ENCODE measurements at places on chromosomes 12 and 14.

DNA sequence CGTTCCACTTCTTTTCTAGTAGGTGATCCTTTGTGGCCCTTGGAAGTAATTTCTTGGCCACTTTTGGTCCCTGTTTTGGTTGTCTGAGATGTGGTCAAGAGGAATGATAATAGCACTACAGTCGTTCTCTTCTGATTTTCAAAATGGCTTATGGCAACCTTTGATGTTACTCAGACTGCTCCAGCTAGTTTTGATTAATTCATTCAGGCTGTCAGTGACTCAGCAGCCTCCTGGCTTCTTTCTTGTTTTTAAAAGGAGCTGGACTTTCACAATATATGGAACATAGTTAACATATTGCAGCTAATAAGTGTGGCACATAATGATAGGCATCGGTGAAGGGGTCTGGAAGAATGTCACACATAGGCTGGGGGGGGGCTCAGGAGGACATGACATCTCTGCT lies 47.3 kb downstream of the WDR20 start:
- no peak for DNase-seq

GRCh38 chr14:100375266-100375962 lies 52.3 kb downstream of the SLC25A47 start:
- DNase-seq = no peak

- peak; percentile 58 for DNase-seq
Observed at GRCh38 chr12:67647799-67648520, 585 bp upstream of the DYRK2 start.

- DNase-seq = no peak
Observed at GRCh38 chr14:42572032-42572431, 965.4 kb downstream of the LRFN5 start.

DNA sequence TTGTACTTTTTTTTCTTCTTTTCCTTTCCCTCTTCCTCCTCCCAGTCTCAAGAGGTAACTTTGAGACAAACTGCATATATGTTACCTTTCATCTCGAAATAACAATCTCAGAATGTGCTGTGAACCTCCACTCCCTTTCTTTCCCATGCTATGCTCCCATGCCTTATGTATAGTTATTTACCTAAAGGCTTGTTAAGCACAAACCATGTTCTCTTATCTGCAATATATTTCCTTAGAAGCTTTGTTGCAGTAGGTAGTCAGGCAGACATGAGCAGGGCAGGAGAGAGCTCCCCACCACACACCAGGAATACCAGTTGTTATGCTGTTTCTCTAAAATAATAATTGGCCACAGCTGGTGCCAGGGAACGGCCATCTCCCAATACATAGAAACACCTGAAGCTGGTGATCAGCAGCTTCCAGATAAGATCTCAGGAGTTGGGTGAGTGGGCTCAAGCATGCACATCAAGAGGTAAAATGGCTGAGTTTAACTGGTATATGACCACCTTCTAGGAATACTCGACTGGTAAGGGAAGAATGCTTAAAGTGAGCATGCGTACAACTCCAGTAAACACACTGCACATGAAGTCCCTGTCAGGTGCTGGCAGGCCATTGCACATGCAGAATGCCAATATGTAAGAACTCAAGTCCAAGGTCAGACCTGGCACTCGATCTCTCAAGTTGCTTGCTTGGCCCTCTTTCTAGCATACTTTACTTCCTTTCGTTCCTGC lies 14.8 kb upstream of the DHRS2 start:
- DNase-seq = no peak

- DNase-seq = no peak
Observed at GRCh38 chr12:28683366-28683765, 465.7 kb upstream of the FAR2 start.

DNA sequence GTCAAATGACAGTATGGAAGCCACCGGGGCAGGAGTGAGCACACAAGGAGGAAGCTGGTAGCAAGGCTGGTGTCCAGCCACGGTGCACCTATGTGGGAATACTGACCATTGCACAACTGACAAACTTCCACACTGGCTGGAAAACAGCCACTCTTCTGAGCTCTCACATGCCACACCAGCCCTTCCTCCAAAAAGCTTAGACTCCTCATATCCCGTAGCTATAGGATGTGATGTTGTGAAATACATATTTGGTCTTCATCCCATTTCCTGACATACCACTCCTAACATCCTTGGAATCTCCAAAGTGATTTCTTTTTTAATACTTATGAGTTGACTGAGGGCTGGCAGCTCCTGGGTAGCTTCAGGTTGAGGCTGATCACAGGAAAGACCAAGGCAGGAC lies 103.6 kb downstream of the NTF3 start:
- no peak for DNase-seq

GRCh38 chr12:116015525-116015924 lies 262.0 kb downstream of the MED13L start:
- peak; percentile 57 for DNase-seq

DNA sequence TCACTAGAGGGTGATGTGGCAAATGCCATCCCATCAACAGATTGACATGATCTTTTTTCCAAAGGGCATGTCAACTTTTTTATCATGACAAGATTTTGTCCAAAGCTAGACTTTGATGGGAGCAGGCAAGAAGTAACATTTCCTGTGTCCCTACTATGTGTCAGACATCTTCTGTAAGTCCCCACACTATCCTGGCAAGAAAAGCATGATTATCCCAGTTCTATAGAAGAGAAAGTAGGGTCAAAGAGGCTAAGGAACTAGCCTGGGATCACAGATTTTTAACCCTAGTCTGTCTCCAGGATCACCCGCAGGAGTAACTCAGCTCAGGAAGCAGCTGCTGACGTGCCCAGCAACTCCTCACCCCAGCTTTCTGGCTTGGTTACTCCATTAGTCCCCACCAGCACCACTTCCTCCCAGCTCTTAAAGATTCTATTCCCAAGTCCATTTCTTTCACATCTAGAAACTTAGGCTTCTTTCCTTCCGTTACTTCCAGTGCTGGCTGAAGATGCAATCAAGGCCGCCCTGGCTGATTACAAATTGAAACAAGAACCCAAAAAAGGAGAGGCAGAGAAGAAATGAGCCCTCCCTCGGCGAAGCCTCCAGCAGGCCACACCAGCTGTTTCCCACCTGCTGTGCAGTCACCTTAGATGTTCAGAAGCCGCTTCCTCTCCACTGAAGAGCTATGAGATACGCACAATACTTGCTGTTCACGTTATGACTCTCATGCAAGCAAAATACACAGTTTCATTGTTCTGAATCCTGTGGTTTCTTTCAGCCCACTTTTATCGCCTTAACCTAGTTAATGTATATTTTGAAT lies 6.2 kb downstream of the ISCU start:
- DNase-seq = no peak

DNA sequence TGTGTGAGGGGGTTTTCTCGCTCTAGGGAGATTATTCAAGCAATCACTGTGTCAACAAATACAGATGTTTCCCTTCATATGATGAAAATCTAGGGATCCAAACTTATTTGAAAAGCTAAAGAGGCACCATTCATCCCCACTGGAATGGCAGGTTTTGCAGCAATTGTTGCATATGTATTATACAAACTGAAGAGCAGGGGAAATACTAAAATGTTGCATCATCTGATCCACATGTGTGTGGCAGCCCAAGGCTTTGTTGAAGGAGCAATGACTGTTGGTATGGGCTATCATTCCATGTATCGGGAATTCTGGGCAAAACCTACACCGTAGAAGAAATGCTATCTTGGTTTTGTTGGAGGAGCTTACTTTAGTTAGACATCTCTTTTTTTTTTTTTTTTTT lies 4.1 kb upstream of the PRPF40B start:
- no peak for DNase-seq

DNA sequence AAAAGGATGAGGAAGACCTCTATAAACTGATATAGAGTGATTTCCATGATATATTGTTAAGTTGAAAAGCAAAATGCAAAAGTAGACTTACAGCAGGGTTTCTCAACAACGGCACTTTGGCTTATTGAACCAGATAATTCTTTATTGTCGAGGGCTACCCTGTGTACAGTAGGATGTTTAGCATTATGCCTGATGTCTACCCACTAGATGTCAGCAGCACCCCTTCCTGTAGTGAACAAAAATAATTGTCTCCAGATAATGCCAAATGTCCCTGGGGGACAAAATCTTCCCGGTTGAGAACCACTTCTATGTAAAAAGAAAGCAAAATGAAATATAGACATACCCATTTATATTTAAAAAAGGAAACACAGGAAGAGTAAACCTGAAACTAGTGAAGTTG lies 32.4 kb downstream of the ABCD2 start:
- DNase-seq = no peak

- DNase-seq = no peak
Observed at GRCh38 chr12:116267948-116268347, 9.5 kb downstream of the MED13L start.

GRCh38 chr12:39277416-39277815 lies 165.5 kb downstream of the KIF21A start:
- DNase-seq = no peak

- peak; percentile 96 for DNase-seq
Observed at GRCh38 chr12:58888131-58888783, 32.0 kb downstream of the LRIG3 start.

DNA sequence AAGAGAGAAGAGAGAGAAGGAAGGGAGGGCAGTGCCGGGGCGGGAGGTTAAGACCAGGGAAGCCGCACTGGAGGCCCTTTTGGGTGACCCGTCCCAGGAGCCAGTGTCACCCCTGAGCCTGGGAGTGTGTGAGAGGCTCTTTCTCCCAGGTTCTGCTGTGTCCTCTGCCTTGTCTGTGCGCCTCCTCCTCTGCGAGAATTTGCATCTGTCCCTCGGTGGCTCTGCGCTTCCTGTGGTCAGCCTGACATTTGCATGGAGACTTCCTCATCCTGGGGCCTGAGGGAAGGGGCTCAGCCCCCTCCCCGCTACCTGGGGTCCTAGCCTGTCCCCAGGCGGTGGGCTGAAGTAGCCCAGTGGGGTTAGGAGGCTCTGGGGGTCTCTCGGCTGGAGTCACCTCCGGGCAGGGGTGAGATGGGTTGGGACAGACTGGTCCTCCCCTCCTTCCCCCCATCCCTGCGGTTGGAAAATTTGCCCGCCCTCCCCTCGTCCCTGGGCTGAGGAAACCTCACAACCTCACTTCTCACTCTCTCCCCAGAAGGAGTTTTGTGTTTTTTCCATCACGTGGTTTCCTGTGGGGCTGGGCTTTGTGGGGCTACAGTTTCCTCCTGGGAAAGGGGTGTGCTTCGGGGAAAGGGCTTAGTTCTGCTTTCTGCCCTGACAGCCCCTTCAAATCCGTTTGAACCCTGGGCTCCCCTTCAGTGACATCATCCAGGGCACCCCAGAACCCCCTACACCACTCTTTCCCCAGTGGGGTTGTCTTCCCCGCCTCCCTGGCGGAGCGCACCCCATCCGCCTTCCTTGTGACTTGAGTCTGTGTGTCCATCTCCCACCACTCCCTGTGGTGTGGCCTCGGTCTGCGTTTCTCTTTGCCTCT lies 2.5 kb downstream of the PTPN6 start:
- DNase-seq = no peak

GRCh38 chr12:52090291-52090690 lies 10.8 kb downstream of the SMIM41 start:
- DNase-seq = no peak

DNA sequence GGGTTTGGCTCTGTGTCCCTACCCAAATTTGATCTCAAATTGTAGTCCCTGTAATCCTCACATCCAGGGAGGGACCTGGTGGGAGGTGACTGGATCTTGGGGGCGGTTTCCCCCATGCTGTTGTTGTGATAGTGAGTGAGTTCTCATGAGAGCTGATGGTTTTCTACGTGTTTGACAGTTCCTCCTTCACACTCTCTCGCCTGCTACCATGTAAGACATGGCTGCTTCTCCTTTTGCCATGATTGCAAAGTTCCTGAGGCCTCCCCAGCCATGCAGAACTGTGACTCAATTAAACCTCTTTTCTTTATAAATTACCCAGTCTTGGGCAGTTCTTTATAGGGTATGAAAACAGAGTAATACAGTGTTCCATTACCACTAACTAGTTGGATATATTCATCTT lies 10.3 kb upstream of the LRRC23 start:
- no peak for DNase-seq

DNA sequence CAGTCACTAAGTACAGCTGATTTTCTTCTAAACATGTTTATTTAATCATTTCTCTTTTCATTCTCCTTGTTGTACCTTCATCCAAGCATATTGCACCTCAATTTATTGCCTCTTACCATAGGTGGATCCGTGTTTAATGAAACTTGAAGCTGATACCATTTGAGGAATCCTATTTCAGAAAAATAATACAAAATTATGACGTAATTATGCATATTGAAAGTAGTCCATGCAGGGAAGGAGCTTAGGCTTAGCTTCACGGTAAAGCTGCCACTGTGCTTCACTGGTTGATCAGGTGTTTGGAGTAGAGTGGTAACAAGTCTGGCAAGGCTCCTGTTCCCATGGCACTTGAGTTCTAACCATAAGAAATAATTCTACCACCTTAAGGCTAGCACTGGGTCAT lies 61.0 kb upstream of the CLEC14A start:
- DNase-seq = no peak

DNA sequence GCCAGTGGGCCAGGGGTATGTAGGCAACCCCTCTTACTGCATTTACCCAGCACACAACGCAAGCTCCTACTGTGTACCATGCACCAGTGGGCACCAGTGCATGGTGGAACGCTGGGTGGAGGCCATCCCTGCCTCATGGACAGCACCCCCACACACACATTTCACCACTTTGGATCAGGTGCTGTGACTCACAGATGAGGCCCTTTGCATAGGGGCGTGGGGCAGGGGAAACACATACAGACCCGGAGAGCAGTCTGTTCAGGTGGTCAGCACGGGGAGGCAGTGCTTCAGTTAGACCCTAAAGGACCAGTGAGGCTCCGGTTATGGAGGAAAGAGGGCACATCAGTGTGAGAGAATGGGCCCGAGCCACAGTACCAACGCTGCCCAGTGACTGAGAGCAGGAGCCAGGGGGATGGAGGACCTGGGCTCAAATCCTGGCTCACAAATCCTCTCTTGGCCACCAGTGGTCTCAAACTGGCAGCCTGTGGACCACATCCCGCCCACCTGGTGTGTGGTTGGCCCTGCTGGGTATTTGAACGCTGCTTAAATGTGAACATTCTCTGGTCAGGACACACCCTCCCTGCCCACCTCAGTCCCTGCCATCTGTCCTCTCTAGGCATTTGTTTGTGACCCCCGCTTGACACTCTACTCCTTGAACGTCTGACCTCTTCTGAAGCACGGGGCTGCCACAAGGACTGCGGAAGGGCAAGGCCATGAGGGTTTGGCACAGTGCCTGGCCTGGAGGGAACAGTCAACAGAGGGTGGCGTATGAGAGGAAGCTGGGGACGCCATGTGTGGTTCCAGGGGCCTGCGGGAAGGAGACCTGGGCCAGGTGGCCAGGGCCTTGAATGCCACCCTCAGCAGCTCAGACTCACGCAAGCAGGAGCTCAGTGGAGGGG lies 46.7 kb downstream of the FAM222A start:
- DNase-seq = no peak

All from NCI-H1694 (cell line).